ENCODE measurements at places on chromosomes 6 and 20. TPM values are rescaled to one million over a fixed set of nuclear protein-coding genes. Genes with fewer than 3 reads are reported as not detected.

- no peak overlapping the region for H3K4me3 ChIP-seq
- no peaks in the 10 kb centered on the region for H3K36me3 ChIP-seq
- no peak overlapping the region for H3K27ac ChIP-seq
These were observed 166.7 kb upstream of the ADGRB3 start for GRCh38 chr6:68468244-68468884.

DNA sequence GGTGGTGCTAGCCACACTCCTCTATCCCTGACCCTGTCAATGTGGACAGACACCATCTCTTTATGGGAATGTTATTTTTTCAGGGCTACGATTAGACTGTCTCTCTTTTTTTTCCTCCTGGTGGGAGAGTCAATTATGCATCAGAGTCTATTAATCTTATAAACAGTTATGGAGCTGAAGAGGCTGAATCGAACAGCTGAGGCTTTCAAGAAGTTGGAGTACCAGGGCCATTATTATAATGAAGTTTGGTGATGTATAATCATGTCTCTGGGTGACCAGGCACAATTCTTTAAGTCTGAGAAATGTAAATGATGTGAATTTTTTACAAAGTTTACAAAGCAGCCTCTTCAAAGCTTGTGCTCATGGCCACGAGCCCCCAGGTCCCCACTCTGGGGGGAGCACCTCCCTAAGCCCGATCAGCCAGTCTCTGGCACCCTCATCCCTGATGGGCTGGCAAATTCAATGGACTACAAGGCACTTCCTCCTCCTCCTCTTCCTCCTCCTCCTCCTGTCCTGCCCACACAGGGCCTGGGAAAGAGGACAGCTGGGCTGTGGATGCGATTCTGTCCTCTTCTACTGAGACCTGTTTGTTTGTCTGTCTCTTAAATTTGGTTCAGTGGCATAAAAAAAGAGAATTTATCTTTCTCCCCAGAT, 43.9 kb upstream of the QKI start:
- no peak for DNase-seq
- H3K27ac ChIP-seq = no peak overlapping the region
- H3K36me3 ChIP-seq = no peaks in the 10 kb centered on the region
- no peaks in the 10 kb centered on the region for H3K27me3 ChIP-seq
- H3K4me3 ChIP-seq = no peak overlapping the region

- no peak overlapping the region for H3K27ac ChIP-seq
- no peaks in the 10 kb centered on the region for H3K4me1 ChIP-seq
- DNase-seq = no peak
- H3K4me3 ChIP-seq = no peak overlapping the region
- H3K36me3 ChIP-seq = no peaks in the 10 kb centered on the region
These were observed 31.2 kb upstream of the PDE7B start for GRCh38 chr6:135820340-135820739.

Gene KIAA1755
- polyA plus RNA-seq = not detected

Gene LTB
- 90.8 TPM for polyA plus RNA-seq

- no peaks in the 10 kb centered on the region for H3K36me3 ChIP-seq
- no peak overlapping the region for H3K4me3 ChIP-seq
- no peak for DNase-seq
These were observed 276.3 kb upstream of the AGPAT4 start for GRCh38 chr6:161549977-161550655.

DNA sequence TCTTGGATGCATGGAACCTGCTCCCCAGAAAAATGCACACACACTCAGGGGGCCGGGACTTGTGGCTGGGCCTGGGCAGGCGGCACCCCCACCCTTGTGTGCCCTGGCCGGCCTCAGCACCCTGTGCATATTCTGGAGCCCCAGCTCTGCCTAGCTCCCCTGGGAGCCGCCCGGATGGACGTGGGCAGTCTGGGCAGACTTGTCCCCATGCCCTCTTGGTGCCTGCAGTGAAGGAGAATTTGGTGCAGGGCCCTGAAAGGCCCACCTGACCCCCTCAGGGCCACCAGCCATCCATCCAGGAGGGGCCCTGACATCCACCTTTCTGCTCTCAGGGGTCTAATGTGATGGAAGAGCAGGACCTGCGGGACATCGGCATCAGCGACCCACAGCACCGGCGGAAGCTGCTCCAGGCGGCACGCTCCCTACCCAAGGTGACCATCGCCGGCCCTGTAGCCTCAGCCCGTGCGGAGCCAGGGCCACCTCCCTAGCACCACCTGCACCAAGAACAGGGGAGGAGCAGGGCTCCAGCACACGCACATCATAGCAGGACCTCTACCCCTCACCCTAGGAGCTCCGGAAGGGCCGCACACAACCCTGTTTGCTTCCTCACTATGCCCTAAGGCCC, 62.8 kb downstream of the TCP11 start:
- peaks cover 94% of the 10 kb centered on the region for H3K36me3 ChIP-seq
- DNase-seq = peak; percentile 49
- no peak overlapping the region for H3K4me3 ChIP-seq

Gene CDSN
- not detected for polyA plus RNA-seq

Gene BNIP5
- 9.0 TPM for polyA plus RNA-seq

Gene RAD21L1
- polyA plus RNA-seq = not detected

Gene GNMT
- polyA plus RNA-seq = not detected

DNA sequence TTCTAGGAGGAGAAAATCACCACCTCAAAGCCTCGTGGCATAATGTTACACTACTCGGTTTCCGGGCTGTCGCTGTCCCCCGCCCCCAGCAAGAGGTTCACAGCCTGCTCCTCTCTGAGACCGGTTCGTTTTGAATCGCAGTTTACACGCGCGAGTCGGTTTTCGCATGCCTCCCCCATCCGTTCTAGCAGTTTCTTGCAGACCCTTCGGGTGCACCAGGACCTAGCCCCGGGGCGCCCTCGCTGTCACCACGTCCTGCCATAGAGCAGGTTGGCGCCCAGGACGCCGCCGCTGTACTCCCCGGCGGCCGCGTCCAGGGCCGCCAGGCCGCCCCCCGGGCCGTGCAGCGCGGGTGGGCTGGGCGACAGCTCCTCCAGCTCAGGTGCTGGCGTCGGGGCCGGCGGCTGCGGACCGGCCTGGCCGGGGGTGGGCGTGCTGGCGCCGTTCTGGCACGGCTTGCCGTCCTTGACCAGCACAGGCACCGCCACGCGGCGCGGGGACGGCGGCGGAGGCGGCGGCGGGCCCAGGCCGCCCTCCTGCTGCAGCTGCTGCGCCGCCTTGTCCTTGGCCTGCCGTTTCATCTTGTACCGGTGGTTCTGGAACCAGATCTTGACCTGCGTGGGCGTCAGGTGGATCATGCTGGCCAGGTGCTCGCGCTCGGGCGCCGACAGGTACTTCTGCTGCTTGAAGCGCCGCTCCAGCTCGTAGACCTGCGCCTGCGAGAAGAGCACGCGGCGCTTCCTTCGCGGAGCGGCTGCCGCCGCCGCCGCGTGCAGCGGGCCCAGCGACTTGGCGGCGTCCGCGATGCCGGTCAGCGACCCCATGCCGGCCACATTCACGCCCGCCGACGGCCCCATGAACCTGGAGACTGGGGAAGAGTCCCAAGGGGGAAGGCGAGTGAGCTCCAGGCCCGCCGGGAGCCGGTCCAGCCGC, 1.4 kb downstream of the NKX2-4 start:
- H3K4me1 ChIP-seq = peaks cover 12% of the 10 kb centered on the region
- H3K4me3 ChIP-seq = peak overlapping the region; percentile 25
- no peak for DNase-seq
- H3K27ac ChIP-seq = no peak overlapping the region

DNA sequence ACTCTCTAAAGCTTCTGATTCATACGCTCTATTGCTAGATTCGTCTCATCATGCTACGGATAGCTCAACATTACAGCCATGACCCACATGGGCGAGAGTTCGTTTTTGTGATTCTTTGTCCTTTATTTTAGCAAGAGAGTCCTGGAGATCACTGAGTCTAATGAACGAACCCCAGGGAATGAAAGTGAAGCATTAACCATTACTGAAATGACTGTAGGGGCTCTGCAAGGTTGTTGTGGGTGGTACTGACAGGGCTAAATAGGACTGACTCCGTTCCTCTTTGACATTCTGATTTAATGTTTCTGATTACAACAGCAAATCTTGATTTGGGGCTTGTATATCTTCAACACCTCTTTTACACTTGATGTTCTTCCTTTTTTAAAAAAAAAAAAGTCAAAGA, 13.7 kb upstream of the RTF2 start:
- no peaks in the 10 kb centered on the region for H3K27me3 ChIP-seq
- H3K27ac ChIP-seq = no peak overlapping the region
- DNase-seq = no peak
- H3K36me3 ChIP-seq = no peaks in the 10 kb centered on the region

Gene PRL
- not detected for polyA plus RNA-seq

DNA sequence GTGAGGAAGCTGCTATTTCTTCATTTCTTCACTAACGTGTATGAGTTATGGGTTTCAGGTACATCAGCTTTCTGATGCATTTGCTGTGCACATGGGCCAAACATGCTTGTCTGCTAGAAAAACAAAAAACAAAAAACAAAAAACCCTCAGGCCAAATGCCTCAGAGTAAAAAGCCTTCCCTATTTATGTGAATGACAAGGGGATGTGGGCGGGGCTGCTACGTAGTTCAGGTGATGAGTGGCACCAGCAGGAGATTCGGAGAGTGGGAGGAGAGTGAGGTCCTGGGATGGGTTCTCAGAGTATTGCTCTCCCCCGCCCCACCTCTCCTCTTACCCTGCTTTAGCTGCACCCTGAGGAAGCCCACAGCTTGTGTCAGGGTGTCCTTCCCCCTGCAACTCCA, 596.8 kb upstream of the JAG1 start:
- H3K4me3 ChIP-seq = no peak overlapping the region
- no peak overlapping the region for H3K27ac ChIP-seq
- no peaks in the 10 kb centered on the region for H3K36me3 ChIP-seq
- no peaks in the 10 kb centered on the region for H3K27me3 ChIP-seq
- no peaks in the 10 kb centered on the region for H3K4me1 ChIP-seq
- DNase-seq = no peak

Gene DEFB132
- not detected for polyA plus RNA-seq

- H3K4me1 ChIP-seq = no peaks in the 10 kb centered on the region
- H3K36me3 ChIP-seq = no peaks in the 10 kb centered on the region
- no peaks in the 10 kb centered on the region for H3K27me3 ChIP-seq
- no peak overlapping the region for H3K27ac ChIP-seq
- DNase-seq = no peak
- no peak overlapping the region for H3K4me3 ChIP-seq
These were observed 164.6 kb upstream of the FAM83B start for GRCh38 chr6:54681987-54682386.

DNA sequence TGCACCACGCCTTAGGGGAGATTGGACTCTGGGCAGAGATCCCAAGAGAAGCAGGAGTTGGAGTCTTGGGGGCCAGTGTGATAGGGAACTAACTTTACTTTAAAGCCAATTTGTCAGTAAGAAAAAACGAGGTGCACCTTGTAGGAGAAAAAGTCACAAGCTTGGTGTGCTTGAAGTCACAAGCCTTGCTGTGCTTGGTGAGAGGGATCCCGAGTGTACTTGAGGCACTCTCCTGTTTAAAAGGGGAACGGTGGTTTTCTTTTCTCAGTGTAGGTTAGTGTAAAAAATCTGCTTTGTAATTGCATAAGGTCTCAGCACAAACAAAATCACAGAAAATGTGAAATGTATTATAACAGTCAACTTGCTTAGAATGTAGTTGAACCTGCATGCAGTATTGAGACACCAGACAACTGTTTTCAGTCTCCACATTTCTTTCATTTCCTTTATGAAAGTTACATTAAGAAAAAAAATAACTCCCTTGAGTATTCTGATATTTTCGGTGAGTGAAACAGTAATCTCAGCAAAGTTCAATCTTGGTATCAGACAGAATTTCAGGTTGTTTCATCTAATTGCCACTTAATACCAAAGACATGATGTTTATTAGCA, 111.1 kb upstream of the DUSP22 start:
- no peaks in the 10 kb centered on the region for H3K4me1 ChIP-seq
- no peak overlapping the region for H3K27ac ChIP-seq
- DNase-seq = no peak

GRCh38 chr6:118776607-118777549, 117.1 kb upstream of the ASF1A start:
- H3K4me3 ChIP-seq = no peak overlapping the region
- H3K36me3 ChIP-seq = no peaks in the 10 kb centered on the region
- no peak overlapping the region for H3K27ac ChIP-seq
- no peak for DNase-seq
- no peaks in the 10 kb centered on the region for H3K4me1 ChIP-seq
- H3K27me3 ChIP-seq = no peaks in the 10 kb centered on the region

GRCh38 chr6:3696525-3697088, 54.9 kb downstream of the PXDC1 start:
- no peaks in the 10 kb centered on the region for H3K27me3 ChIP-seq
- no peak overlapping the region for H3K27ac ChIP-seq
- DNase-seq = no peak
- no peaks in the 10 kb centered on the region for H3K4me1 ChIP-seq
- H3K36me3 ChIP-seq = no peaks in the 10 kb centered on the region

- H3K36me3 ChIP-seq = peaks cover 10% of the 10 kb centered on the region
- no peak overlapping the region for H3K27ac ChIP-seq
- H3K4me1 ChIP-seq = no peaks in the 10 kb centered on the region
- DNase-seq = no peak
These were observed 17.4 kb downstream of the SERAC1 start for GRCh38 chr6:158150701-158151100.

Gene LINC00237
- not detected for polyA plus RNA-seq

GRCh38 chr6:1024587-1024986, 287.3 kb upstream of the FOXQ1 start:
- H3K27me3 ChIP-seq = no peaks in the 10 kb centered on the region
- H3K36me3 ChIP-seq = no peaks in the 10 kb centered on the region
- H3K4me3 ChIP-seq = no peak overlapping the region
- H3K27ac ChIP-seq = no peak overlapping the region

All from sigmoid colon (tissue), 7 donors.